GM04503 (cell line): ENCODE measurements at places on chromosomes 5 and 9.

DNA sequence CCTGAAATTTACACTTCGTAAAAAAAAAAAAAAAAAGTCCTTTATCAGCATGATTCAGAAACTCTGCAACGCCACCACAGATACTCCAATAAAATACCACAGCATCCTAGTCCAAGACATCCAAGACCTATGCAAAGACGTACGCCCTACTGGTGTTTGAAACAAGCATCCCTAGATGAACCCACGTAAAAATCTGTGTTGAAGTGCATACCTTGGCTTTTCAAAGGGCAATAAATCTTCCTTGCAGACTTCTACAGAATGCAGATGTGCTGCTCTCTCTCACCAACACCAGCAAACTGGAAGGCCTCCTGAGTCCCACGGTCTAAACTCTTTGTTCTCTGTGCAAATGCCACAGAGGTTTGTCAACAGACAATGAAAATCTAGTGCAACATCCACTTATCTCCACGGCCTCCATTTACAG, 38.8 kb downstream of the MYO10 start:
- DNase-seq: no peak

DNA sequence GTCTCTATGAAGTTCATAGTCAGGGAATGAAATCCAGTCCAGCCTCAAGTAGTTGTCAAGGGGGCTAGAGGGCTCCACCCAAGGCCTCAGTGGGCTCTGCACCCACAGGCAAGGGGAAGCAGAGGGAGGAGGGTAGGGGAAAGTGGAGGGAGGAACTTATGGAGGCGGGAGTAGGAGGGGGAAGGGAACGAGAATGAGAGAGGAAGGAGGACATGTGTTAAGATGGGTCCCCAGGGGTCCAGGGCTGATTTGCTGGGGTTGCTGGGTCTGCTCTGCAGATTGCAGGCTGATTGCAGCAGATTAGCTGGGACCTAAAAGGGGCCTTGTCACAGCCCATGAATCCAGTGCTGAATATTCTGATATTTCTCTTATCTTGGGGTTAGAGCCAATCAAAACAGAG, 166.9 kb upstream of the IL12B start:
- no peak for DNase-seq

GRCh38 chr5:177111720-177112394, 21.7 kb upstream of the NSD1 start:
- DNase-seq: no peak

DNA sequence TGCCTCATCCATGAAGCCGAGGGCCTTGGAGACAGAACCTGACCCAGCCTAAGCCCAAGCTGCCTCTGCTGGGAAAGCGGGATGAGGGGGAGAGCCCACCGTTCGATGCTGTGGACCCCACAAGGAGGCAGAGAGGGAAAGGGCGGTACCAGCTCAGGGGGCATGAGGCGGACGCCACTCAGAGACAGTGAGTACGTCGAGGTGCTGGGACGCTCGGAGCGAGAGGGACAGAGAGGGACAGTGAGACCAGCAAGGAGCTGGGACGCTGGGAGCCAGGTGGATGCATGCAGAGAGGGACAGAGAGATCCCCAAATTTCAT, 33.6 kb downstream of the EXD3 start:
- DNase-seq: no peak

DNA sequence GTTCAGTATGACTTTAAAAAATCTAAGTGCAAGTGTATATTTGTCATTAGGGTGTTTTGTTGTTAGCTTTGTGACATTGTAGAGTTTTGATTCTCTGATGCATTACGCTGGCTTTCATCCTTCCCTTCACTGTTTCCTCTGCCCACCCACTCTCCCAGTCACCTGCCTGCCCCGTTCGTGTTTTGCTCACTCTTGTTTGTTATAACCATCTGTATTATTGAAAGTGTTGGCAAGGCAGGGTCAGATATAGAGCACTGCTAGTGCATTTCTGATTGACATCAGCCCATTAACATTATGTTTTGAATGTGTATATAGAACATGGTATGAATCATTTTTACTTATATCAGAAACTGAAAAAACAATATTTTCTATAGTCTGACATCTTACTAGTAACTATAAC, 27.3 kb downstream of the SCGB3A1 start:
- DNase-seq: no peak

DNA sequence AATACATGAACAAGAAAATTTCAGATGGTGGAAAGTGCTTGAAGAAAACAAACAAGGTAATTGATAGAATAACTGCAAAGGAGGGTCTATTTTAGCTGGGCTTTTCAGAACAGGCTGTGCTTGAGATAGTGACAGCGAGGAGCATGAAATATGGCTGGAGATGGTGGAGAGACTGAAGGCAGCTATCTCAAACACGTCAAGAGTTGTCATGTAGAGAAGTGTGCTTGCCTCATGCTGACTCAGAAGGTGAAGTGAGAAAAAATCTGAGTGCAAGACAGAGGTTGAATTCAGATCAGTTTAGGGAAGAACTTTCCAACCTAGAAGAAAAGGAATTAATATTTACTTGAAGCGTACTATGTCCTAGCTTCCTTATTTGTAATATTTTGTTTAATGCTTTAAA, 115.5 kb upstream of the RANBP3L start:
- DNase-seq: no peak

- no peak for DNase-seq
Measured at GRCh38 chr9:72299017-72299603, 65.9 kb downstream of the ZFAND5 start.

- peak; percentile 32 for DNase-seq
Measured at GRCh38 chr5:89213573-89213972, 330.6 kb upstream of the MEF2C start.

DNA sequence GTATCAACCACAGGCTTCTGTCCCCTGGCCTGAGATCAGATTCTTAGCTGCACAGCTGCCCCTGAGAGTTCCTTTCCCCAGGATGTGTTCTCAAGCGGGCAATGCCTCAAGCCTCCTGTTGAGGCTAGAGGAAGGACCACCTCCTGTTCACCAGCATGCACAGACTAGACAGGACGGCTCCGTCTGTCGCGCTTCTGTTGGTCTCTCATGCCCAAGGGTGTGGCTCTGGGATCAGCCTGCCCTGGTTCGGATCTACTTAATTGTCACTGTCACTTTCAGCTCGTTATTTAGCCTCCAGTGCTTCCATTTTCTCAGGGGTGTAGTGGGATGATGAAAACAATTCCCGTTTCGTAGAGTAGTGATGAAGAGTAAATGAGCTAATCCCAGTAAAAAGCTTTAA, 103.1 kb downstream of the KCNIP1 start:
- no peak for DNase-seq

DNA sequence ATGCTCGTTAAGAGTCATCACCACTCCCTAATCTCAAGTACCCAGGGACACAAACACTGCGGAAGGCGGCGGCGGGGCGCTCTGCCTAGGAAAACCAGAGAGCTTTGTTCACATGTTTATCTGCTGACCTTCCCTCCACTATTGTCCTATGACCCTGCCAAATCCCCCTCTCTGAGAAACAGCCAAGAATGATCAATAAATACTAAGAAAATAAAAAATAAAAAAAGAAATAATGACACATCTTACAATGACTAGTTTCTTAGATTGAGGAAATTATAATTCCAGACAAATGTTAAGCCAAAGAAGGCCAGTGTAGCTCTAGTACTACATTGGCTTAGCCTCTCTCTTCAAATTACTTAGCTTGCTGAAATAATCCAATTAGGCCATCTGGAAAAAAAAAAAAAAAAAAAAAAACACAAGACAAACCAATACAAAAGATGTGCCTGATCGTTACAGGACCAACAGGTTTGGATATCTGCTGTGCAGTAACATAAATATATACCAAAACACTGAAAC, 58.0 kb downstream of the ANXA2R start:
- no peak for DNase-seq

GRCh38 chr5:65737842-65738241, 15.8 kb downstream of the NLN start:
- DNase-seq: no peak

DNA sequence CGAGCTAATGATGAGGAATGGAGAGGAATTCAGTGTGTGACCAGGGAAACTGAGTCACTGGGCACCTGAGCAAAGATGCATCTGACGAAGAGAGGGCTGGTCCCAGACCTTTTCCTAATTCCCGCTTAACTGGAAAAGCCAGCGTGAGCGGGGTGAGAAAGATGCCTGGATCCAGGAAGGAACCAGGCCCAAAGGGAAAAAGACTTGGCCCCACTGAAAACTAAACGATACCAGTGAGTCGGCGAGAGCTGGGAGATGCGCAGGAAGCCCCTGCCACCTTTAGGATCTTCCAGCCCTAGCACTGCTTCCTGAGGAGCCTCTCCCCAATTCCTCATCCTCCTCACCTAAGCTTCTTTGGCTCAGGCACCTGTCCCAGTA, 499 bp upstream of the FCHSD1 start:
- DNase-seq: no peak

DNA sequence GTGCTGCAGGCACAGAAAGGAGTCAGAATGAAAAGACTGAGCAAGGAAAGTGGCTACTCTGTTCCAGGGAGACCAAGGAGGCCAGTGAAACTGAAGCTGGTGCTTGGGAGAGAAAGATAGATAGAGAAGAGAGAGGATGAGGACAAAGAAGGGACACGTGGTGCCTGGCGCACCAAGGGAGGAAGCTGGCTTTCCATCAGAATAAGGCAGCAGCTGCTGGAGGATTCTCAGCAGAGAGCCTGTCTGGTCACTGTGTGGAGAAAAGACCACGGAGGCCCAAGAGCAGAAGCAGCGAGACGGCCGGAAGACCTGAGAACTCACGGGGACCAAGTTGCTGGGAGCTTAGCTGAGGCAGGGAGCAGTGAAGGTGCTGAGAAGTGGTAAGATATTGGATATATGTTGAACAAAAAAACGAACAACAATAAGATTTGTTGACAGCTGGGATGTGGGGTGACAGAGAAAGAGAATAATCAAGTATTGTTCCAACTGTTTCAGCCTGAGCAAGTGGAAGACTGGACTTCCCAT, 116.1 kb downstream of the SEMA5A start:
- DNase-seq: no peak

DNA sequence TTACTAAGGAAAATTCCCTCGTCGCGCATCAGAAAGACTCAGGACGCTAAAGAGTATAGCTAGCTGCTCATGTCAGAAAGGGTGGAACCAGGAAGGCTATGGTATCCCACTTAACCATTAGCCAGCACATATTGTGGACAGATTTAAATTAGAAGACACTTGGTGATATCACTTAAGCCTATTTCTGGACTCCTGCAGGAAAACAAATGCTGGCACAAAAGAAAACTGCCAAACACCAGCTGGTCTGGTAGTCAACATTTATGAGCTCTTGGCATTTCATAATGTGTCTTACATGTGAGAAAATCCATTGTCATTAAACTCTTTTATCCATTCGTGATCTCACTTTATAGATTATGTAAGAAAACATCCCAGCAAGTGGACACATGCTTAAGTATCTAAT, 377.4 kb downstream of the PTPRD start:
- DNase-seq: no peak

DNA sequence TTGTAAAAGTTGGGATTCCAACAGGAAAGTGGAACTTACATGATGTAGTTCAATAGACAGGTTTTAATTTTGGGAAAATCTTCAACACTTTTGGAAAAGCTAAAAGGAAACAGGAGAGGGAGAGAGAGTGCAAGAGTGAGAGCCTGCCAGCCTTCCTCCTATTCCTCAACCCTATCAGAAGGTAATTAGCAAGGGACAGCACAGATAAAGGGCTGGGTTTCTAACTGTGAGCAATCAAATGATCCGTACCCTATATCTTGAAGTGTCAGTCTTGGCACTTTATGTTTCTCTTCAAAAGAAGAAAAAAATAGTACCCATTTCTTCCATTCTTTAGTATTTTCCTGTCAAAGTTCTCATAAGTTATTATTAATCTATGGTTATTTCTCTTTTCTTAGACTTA, 79.4 kb downstream of the FER start:
- DNase-seq: no peak

GRCh38 chr5:3818624-3819023, 223.0 kb downstream of the IRX1 start:
- DNase-seq: no peak

DNA sequence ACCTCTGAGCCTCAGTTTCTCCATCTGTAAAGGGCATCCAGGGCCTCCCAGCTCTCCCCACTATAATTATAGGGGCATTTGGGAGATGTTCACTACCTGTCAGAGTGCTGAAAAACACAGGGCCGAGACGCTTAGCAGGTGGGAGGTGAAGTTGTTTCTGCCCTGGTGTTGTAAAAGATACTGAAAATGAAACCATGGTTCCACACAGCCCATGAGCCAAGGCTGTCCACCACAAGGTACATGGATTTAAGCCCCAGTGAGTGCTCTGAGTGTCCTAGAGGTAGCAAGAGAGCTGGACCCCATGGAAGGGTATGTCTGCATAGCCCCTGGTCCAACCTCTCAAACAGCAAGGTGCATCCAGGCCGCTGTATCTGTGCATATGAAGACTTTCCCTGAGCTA, 137.5 kb downstream of the C5orf15 start:
- no peak for DNase-seq

DNA sequence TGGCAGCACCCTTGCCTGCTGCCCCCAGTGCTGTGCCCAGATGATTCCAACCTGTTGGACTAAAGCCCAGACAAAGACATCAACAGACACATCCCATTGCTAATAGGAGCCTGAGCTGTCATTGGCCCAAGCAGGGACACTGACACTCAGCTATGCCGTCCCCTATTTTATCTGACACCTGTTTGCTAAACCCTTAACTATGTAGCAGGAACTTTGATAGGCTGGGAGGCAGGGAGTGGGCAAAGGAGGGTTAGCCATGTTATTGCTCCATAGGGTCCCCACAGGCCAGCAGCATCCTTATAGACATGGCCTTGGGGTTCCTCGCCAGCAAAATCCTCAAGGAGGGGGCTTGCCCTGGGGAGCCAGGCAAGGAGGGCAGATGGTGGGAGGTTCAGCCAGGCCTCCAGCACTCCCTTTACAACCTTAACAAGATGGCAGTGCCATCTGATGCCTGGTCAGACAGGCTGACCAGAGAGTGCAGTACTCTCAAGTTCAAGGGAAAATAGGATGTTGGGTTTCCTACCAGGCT, 50.4 kb upstream of the CDKN2AIPNL start:
- DNase-seq: no peak

DNA sequence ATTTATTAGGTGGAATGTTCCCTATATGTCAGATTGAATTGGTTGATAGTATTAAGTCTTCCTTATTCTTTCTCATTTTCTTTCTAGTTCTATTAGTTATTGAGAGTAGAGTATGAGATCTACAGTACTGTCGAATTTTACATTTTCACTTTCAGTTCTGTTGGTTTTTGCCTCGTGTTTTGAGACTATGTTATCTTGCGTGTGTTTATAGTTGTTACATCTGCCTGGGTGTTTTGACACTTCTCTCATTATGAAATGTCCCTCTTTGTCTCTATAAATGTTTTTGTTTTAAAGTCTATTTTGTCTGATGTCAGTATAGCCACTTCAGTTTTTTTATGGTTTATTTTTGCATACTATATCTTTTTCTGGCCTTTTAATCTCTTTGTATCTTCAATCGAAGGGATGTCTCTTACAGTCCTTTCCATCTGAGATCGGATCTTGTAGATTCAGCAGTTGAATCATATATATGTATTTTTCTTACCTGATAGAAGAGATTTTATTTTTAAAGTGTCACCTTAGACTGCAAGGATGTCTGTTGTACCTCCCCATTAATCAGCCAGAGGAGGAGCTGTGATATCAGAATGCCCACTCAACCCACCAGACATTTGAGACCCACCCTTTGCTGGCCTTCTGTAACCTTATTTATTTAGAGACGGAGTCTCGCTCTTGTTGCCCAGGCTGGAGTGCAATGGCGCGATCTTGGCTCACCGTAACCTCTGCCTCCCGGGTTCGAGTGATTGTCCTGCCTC, 20.7 kb downstream of the EHMT1 start:
- no peak for DNase-seq

- DNase-seq: no peak
Measured at GRCh38 chr5:111379391-111379816, 132.9 kb downstream of the STARD4 start.
